ENCODE measurements at places on chromosomes 7 and 10.

- DNase-seq: no peak
Observed at GRCh38 chr10:90745565-90745964, 112.3 kb downstream of the HTR7 start.

DNA sequence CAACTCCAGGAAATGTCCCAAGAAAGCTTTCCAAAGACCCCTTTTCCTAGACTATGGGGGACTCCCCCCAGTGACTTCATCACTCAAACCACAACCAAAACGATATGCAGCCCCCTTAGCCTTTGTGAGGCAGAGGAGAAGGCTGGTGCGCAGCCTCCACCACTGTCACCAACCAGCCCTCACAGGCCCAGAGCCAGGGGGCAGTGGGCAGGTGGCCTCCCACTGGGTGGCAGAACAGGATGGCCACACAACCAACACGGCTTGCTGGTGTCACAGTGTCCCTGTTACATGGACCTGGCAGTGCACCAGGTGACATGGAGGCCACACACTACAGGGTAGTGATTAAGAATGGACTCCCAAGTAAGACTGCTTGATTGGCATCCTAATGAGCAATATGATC, 172.0 kb downstream of the PLXNA4 start:
- no peak for DNase-seq

GRCh38 chr7:46344533-46344932, 423.5 kb upstream of the IGFBP3 start:
- no peak for DNase-seq

GRCh38 chr10:102113956-102114857, 6.0 kb downstream of the LDB1 start:
- DNase-seq: no peak

- DNase-seq: no peak
Observed at GRCh38 chr10:88901206-88901983, 21.4 kb downstream of the STAMBPL1 start.

DNA sequence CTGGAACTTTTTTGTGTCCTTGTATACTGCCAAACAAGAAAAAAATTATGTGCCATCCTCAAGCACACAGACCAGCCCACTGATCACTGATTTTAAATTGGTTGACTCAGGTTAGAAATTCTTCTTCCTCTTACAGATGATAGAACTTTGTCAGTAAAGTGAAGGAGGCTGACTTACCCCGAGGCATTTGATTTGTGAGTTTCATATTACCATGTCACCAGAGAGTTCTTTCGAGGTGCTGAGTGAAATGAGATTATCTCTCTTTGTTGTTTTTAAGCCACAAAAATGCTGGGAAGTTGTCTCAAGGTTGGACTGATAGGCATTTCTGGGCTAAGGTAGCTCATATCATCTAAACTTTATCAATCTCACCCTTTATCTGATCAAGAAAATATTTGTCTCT, 78.8 kb upstream of the FAM180A start:
- DNase-seq: no peak

DNA sequence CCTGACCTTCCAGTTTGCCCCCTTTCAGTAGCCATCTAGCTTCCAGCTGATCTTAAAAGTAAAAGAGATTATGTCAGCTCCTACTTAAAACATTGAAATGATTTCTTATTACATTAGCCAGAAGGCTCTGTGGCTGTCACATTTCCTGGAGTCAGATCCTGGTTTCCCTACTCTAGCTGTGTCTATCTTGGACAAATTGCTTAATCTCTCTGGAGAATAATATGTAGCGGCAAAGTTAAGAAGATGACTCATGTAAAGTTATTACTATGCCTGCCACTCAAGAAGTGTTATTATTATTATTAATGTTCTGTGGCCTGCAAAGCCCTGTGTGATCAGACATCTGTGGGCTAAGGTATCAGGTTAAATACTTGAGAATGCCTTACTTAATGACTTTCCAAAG, 107.2 kb downstream of the RUNDC3B start:
- no peak for DNase-seq

- no peak for DNase-seq
Observed at GRCh38 chr7:132122901-132123300, 453.4 kb downstream of the PLXNA4 start.

DNA sequence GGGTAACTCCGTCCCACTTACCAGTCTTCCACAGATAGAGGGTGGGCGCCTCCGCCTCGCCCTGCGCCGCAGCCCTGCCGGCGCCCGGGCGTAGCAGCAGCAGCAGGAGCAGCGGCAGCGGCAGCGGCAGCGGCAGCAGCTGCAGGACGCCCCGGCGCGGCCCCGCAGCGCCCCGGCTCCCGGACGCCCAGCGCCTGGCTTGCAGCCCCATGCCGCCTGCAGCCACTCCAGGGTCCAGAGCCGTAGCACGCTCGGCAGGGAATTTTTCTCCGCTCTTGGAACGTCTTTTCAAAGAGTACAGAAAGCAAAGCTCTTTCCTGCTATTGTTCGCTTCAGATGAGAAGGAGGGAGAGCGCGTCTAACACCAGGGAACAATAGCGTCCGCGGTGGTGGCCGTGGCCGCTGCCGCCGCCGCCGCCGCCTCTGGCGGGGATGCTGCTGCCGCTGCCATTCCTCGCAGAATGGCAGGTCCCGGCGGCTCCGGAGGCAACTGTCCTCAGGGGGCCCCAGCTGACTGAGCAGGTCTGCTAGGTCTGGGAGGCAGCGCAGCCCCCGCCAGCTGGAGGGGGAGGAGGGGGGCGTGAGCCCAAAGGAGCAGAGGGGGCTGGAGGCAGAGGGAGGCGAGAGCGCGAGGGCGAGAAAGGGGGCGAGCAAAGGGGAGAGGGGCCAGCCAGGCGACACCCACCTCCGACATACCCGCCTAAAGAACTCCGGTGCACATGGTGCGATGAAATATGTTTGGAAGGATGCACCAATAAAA, at the start of gene THSD7A:
Gene THSD7A, minus strand, starts transcription at position 463 of the 760 bp plus-strand sequence. Its CDS starts 252 bp downstream, at position 211.
- DNase-seq: no peak

DNA sequence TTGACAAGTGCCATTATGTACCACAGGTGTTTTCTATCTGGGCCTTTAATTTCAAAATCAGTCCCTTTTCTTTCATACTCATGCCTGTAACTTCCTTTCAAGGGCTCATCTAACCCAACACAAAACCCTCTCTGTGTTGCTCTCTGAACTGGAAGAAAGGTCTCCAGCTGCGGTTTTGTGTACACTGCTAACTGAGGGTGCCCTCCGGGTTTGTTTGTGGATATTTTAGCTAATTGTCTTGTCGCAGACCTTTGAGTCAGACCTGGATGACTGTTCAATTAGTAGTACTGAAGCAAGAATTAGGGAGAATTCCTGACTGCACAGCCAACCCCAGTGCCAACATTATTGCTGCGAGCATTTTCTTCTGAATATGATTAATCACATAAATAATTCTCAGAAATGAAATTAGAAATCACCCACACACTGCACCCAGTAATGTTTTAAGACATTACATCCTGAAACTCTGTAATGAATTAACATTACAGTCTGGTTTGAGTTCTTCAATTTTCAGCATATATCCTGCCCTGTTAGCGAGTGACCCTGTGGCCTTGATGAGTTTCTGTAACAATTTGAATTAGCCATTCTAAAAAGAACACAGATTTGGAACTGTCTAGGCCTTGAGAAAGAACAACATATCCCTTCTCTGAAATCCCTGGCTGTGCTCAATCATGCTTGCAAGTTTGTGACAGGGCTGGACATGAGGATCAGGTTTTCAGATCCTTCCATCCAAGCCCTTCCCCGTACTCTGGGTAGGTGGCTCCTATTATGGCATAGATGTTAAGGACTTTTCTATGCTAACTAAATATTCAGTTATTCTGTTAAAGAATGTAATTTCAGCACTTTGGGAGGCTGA, 460.1 kb downstream of the PLXDC2 start:
- no peak for DNase-seq

DNA sequence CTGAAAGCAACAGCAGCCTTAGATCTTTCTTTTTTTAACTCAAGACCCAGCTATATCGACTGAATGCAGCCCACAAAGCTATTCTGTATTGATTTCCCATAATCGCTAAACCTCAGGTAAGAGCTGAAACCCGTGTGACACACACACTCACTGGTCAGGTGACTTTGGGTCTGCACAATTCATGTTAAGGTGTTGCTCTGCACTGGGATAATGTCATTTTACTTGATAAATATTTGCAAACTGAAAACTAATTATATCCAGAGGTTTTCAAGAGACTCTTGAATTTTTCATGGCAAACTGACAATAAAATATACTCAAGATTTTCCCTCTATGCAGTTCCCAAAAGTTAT, 33.1 kb downstream of the SCRN1 start:
- no peak for DNase-seq

DNA sequence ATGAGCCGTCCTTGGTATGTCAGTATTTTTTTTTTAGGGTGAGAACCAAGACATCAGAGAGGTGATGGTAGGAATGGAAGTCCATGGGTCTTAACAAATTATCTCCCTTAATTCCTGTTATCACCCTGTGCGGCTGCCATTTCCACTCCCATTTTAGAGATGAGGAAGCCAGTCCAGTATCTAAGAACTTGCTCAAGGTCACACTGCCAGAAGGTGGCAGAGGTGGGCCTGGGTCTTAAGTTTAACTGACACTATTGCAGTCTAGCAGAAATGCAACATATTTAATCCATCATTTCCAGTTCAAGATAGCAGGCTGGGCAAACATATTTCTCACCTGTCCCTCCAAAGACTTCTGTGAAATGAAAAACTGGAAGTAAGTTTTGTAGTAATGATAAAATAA, 108.3 kb downstream of the GLI3 start:
- no peak for DNase-seq

- no peak for DNase-seq
Observed at GRCh38 chr7:44173911-44174693, 15.1 kb downstream of the GCK start.

DNA sequence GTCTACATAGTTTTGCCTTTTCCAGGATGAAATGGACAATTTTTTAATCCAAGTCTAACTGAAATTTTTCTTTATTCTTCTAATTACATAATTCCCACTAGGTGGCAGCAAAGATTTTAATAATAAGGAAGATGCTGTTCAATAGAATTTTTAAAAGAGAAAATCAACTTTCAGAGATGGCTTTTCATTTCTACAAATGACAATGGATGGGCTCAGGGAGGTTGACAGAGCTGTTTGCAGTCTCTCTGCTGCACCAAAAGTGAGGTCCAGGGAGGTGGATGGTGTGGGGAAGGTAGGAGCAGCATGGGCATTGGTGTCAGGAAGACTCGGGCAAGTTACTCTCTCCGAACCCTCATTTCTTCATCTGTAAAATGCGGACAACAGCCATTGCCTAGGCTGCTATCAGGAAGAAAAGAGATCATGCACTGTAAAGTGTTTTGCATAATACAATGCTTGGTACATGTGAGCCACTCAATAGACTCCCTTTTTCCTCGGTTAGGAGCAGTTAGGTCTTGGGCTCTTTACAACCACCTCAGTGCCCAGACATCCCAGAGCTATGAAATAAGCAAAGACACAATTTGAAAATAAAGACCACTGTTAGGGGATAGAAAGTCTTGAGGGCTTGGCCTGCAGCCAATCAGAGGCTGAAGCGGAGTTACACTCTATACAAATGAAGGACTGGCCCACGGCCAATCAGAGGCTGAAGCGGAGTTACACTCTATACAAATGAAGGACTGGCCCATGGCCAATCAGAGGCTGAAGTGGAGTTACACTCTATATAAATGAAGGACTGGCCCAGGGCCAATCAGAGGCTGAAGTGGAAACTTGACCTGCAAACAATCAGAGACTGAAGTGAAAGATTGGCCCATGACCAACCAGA, 107.1 kb downstream of the ABLIM1 start:
- no peak for DNase-seq

- DNase-seq: no peak
Observed at GRCh38 chr10:26251925-26252324, 35.4 kb downstream of the GAD2 start.

DNA sequence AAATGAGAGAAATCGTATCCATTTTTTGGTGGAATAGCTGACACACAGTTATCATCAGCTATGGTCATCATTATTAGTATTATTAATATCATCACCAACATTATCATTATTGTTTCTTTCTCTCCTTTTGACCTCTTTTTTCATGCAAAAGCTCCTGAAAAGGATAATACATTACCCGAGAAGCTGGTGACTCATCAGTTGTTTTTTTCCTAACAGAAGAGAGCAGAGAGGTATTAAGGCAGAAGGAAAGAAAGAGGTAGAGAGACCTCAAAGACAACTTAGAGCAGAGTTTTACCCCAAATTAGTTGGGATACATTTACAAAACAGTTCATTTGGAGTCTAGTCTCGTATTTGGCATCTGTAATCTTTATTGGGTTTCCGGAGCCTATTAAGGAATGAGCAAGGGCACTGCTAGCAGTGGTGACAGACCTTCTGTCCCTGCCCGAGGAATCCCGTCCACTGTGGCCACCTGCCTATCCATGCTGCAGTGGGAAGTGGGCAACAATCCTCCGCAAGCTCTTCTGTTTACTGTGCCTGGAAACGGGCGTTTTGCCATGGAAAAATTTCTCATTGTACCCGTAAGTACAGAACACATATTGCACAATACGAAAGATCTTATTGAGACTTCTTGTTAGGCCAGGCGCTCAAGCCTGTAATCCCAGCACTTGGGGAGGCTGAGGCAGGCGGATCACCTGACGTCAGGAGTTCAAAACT, 170.0 kb upstream of the MKLN1 start:
- no peak for DNase-seq

DNA sequence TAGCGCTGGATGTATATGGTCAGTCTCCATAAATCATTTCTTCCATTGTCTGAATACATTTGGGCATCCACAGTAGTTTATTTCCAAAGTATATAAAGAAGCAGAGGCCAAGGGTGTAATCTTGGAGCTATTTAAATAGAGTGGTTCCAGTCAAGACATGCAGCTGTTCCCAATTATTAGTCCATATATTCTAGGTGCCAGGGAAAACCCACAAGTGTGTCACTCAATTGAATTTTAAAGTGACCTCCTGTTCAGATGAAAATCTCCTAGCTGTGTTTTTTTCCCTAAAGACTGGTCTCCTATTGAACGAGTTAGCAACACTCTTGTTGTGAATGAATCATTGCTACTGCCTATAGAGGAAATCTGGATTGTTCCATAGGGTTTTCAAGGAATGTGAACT, 260.2 kb upstream of the BMPER start:
- no peak for DNase-seq

- no peak for DNase-seq
Observed at GRCh38 chr7:10724449-10724848, 249.2 kb upstream of the PHF14 start.
